ENCODE measurements at places on chromosomes 5 and 9. TPM values are rescaled to one million over a fixed set of nuclear protein-coding genes. Genes with fewer than 3 reads are reported as not detected.

Gene HAPLN1
- total RNA-seq = 0.07 TPM

Gene OR13C4
- not detected for total RNA-seq

GRCh38 chr5:96816411-96816939 is 8.7 kb upstream of the ERAP1 start:
- no peak overlapping the region for H3K4me3 ChIP-seq
- H3K27me3 ChIP-seq = no peaks in the 10 kb centered on the region
- H3K27ac ChIP-seq = no peak overlapping the region
- no peaks in the 10 kb centered on the region for H3K36me3 ChIP-seq

DNA sequence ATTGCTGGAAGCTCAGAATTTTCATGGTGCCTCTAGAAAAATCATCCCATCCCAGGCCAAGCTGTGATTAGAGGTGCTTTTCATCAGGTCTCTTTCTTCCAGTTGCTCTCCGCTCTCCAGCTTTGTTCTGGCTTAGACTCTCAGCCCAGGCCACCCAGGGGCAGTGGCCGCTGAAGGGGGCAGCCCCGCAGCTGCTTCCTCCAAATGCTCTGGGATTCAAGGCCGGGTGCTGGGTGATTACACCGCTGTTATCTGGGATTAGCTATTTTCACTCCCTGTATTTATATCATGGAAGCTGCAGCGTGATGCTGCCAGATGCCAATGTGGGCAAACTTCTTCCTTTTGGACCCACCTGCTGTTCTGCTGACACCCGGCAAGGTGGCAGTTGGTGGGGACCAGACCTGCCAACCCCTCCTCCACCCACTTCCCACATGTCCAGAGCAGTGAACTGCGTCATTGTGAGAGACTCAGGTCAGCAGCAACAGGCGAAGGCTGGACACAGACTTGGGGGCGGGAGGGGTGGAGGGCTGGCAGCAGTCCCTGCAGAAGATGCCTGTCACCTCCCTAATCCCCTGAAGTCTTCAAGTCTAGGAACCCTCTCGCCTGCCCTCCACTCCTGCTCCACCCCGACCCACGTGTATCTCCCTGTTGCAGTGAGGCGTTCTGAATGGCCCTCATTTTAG is 33.9 kb upstream of the NKX2-5 start:
- H3K27me3 ChIP-seq = no peaks in the 10 kb centered on the region
- H3K4me1 ChIP-seq = no peaks in the 10 kb centered on the region
- no peak overlapping the region for H3K4me3 ChIP-seq
- H3K27ac ChIP-seq = no peak overlapping the region
- DNase-seq = no peak

GRCh38 chr5:15807248-15807647 is 307.3 kb downstream of the FBXL7 start:
- H3K27me3 ChIP-seq = no peaks in the 10 kb centered on the region
- no peak overlapping the region for H3K4me3 ChIP-seq
- DNase-seq = no peak
- H3K4me1 ChIP-seq = no peaks in the 10 kb centered on the region
- H3K27ac ChIP-seq = no peak overlapping the region
- H3K36me3 ChIP-seq = no peaks in the 10 kb centered on the region

DNA sequence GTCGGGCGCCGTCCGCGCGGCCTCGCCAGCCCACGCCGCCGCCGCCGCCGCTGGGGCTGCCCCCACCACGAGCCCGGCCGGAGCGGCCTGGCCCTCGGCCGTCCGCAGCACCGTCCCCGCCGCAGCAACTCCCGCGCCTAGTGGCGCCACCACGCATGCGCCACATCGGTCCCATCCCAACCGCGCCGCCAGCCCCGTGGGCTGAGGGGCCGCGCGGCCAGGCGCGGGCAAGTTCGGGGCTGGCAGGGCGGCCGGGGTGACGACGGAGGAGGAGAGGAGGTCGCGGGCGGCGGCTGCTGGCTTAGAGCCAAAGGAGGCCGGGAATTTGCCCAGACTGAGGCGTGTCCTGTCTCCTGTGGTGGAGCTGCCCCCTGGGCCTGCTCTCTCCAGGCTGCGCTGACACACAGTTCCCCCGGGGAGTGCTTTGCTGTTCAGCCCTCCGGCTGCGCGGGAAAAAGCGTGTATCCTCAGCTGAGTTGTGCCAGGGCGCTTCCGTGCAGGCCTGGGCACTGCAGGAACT is at the start of gene TUSC1:
Gene TUSC1, minus strand, starts transcription at position 298 of the 520 bp plus-strand sequence. Its CDS starts 132 bp downstream, at position 166.
- H3K4me3 ChIP-seq = peak within 1 kb of the TSS; percentile 78
- no peaks in the 10 kb centered on the region for H3K27me3 ChIP-seq
- no peaks in the 10 kb centered on the region for H3K36me3 ChIP-seq
- DNase-seq = peak; percentile 72
